ENCODE measurements at places on chromosomes 6 and 20. TPM values are rescaled to one million over a fixed set of nuclear protein-coding genes. Genes with fewer than 3 reads are reported as not detected.

The RAET1L gene
- not detected for total RNA-seq

The SLC35F1 gene
- total RNA-seq: not detected

The KCNK16 gene
- total RNA-seq: not detected

The ADTRP gene
- 7.0 TPM for total RNA-seq

The ENPP1 gene
- total RNA-seq: 0.11 TPM

The C20orf144 gene
- total RNA-seq: 0.61 TPM

The JARID2 gene
- total RNA-seq: 20.2 TPM

The GABRR2 gene
- 1.2 TPM for total RNA-seq

DNA sequence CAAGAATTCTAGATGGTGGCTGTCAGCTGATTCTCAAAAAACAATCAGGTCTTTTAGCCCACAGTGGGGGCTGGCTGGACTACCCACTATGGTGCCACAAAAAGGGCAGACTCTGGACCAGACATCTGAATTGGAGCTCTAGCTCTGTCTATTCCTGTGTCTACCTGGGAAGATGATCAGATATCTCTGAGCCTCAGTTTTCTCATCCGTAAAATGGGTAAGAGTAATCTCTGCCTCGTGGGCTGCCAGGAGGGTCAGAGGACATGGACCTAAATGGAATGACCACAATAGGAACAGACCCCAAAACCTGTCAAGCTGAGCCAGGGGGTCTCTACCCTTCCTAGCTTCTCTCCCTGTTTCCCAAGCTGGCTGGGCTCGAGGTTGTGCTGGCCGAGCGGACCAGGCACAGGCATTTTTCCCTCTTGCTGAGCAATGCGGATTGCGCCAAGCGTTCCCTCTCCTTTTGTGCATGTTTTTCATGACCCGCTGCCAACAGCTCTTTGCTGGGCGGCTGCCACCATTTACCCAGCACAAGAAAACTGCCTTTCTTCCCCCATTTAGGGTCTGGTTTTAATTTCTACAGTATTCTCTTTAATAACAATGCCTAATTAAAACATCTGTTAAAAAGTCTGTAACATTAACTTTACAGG, 74.7 kb upstream of the MAFB start:
- H3K4me3 ChIP-seq: no peak overlapping the region
- no peak overlapping the region for H3K27ac ChIP-seq
- no peaks in the 10 kb centered on the region for H3K36me3 ChIP-seq
- peaks cover 3% of the 10 kb centered on the region for H3K4me1 ChIP-seq
- DNase-seq: no peak
- no peaks in the 10 kb centered on the region for H3K27me3 ChIP-seq

- no peak overlapping the region for H3K27ac ChIP-seq
- H3K4me1 ChIP-seq: no peaks in the 10 kb centered on the region
- H3K27me3 ChIP-seq: no peaks in the 10 kb centered on the region
- no peaks in the 10 kb centered on the region for H3K36me3 ChIP-seq
- H3K4me3 ChIP-seq: no peak overlapping the region
- no peak for DNase-seq
Measured at GRCh38 chr20:32628960-32629530, 43.9 kb upstream of the NOL4L start.

- H3K4me1 ChIP-seq: peaks cover 76% of the 10 kb centered on the region
- peaks cover 8% of the 10 kb centered on the region for H3K36me3 ChIP-seq
- H3K27ac ChIP-seq: peak overlapping the region; percentile 55
- peak overlapping the region; percentile 39 for H3K4me3 ChIP-seq
- H3K27me3 ChIP-seq: no peaks in the 10 kb centered on the region
Measured at GRCh38 chr20:48750941-48751635, 76.7 kb downstream of the PREX1 start.

- peak overlapping the region; percentile 54 for H3K27ac ChIP-seq
- no peak overlapping the region for H3K4me3 ChIP-seq
- H3K27me3 ChIP-seq: no peaks in the 10 kb centered on the region
- DNase-seq: peak; percentile 74
- H3K36me3 ChIP-seq: no peaks in the 10 kb centered on the region
Measured at GRCh38 chr6:111843347-111844147, 29.7 kb downstream of the FYN start.

GRCh38 chr6:134029495-134030455, 22.6 kb downstream of the SLC2A12 start:
- no peak overlapping the region for H3K4me3 ChIP-seq
- H3K27me3 ChIP-seq: no peaks in the 10 kb centered on the region
- H3K27ac ChIP-seq: no peak overlapping the region
- no peaks in the 10 kb centered on the region for H3K36me3 ChIP-seq
- peaks cover 5% of the 10 kb centered on the region for H3K4me1 ChIP-seq

DNA sequence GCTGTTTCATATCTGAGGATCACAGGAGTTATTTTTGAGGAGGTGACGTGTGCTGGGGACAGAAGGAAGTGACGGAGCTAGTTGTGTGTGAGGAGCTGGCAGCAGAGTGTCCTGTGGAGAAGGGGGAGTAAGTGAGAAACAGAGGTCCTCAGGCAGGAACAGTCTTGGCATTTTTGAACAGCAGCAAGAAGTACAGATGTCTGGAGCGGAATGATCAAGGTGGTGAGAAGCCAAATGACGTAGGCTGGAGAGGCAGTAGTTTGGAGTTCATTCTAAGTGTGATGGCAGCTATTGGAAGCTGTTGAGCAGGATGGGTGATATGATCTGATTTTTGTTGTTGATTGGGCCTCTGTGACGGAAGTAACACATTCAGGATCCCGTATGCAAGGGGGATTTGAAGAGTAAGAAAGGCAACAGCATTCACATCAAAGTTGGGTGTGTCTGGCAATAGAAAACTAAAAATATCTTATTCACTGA, 52.3 kb downstream of the SOBP start:
- H3K27me3 ChIP-seq: no peaks in the 10 kb centered on the region
- DNase-seq: no peak
- H3K4me1 ChIP-seq: no peaks in the 10 kb centered on the region
- H3K36me3 ChIP-seq: no peaks in the 10 kb centered on the region
- no peak overlapping the region for H3K4me3 ChIP-seq
- no peak overlapping the region for H3K27ac ChIP-seq

DNA sequence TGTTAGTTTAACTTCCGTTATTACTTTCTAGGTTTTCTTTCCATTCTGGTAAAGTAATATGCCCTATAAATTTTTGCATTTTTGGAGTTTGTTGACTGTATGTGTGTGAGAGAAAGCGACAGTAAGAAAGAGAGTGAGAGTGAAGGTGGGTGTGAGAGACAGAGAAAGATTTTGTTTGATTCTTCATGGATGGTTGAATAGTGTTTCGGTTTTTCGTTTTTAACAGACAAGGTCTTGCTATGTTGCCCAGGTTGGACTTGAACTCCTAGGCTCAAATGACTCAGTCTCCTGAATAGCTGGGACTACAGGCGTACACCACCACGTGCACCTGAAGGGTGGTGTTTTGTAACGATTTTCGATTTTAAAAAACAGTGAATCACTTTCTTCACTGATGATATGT, 329.1 kb upstream of the RUNX2 start:
- no peaks in the 10 kb centered on the region for H3K27me3 ChIP-seq
- no peak overlapping the region for H3K27ac ChIP-seq
- peaks cover 23% of the 10 kb centered on the region for H3K4me1 ChIP-seq
- no peak overlapping the region for H3K4me3 ChIP-seq
- DNase-seq: no peak

GRCh38 chr20:1402149-1402548, 9.3 kb upstream of the FKBP1A start:
- no peak overlapping the region for H3K4me3 ChIP-seq
- no peaks in the 10 kb centered on the region for H3K36me3 ChIP-seq
- no peak overlapping the region for H3K27ac ChIP-seq
- peaks cover 8% of the 10 kb centered on the region for H3K4me1 ChIP-seq
- no peak for DNase-seq

GRCh38 chr6:8219352-8219943, 117.1 kb upstream of the EEF1E1 start:
- H3K27me3 ChIP-seq: no peaks in the 10 kb centered on the region
- H3K4me1 ChIP-seq: no peaks in the 10 kb centered on the region
- H3K4me3 ChIP-seq: no peak overlapping the region
- H3K36me3 ChIP-seq: no peaks in the 10 kb centered on the region

- H3K27ac ChIP-seq: no peak overlapping the region
- no peaks in the 10 kb centered on the region for H3K27me3 ChIP-seq
- peaks cover 25% of the 10 kb centered on the region for H3K4me1 ChIP-seq
Measured at GRCh38 chr6:137763886-137764285, 103.2 kb upstream of the TNFAIP3 start.

GRCh38 chr6:34508425-34508824, 42.5 kb downstream of the PACSIN1 start:
- no peaks in the 10 kb centered on the region for H3K36me3 ChIP-seq
- no peak overlapping the region for H3K27ac ChIP-seq
- H3K27me3 ChIP-seq: no peaks in the 10 kb centered on the region
- H3K4me3 ChIP-seq: no peak overlapping the region
- no peaks in the 10 kb centered on the region for H3K4me1 ChIP-seq

DNA sequence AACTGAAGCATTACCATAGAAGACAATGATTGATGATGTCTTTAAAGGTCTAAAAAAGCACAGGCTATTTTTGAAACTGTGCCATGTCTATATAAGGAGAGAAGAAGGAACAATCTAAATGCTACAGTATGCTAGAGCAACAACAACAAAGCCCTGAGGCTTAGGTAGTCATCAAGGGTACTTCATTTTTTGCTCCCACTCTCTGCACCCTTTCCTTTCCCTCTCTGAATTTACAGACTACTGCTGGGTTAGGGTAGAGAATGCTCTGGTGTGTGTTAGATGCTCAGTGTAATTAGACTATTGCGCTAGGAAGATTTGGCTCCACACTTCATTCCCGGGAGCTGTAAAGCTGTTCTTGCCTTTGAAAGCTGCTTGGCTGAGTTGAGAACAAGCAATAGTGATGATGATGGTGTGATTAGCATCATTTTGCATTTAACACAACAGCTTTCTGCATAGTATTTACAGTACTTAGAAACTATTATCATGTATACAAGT, 1262.5 kb upstream of the CITED2 start:
- H3K27me3 ChIP-seq: no peaks in the 10 kb centered on the region
- no peaks in the 10 kb centered on the region for H3K4me1 ChIP-seq
- H3K36me3 ChIP-seq: no peaks in the 10 kb centered on the region
- H3K27ac ChIP-seq: no peak overlapping the region
- no peak overlapping the region for H3K4me3 ChIP-seq
- no peak for DNase-seq

- no peak overlapping the region for H3K27ac ChIP-seq
- no peaks in the 10 kb centered on the region for H3K4me1 ChIP-seq
- DNase-seq: no peak
- no peaks in the 10 kb centered on the region for H3K36me3 ChIP-seq
Measured at GRCh38 chr6:160837146-160837545, 135.1 kb downstream of the PLG start.

DNA sequence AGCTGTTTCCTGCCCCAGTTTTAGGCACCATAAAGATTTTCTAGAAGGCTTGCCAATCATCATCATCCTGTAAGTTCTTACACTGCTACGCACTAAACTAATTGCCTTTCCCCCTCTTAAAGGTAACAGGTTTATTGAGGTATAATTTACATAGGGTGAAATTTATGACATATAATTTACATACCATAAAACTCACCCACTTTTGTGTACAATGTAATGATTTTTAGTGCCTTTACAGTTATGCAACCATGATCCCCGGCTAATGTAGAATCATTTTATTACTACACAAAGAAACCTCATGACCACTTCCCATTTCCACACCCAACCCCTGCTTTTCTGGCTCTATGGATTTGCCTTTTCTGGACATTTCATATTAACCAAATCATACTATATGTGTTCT, 21.1 kb downstream of the GCNT2 start:
- H3K36me3 ChIP-seq: no peaks in the 10 kb centered on the region
- H3K27me3 ChIP-seq: no peaks in the 10 kb centered on the region
- DNase-seq: no peak
- no peaks in the 10 kb centered on the region for H3K4me1 ChIP-seq

- no peak overlapping the region for H3K4me3 ChIP-seq
- H3K36me3 ChIP-seq: no peaks in the 10 kb centered on the region
- H3K27me3 ChIP-seq: no peaks in the 10 kb centered on the region
Measured at GRCh38 chr6:154352898-154353585, 3.6 kb downstream of the IPCEF1 start.

GRCh38 chr6:147201885-147202515, 2.2 kb upstream of the STXBP5 start:
- H3K27me3 ChIP-seq: no peaks in the 10 kb centered on the region
- DNase-seq: peak; percentile 45
- H3K27ac ChIP-seq: peak overlapping the region; percentile 95
- H3K4me1 ChIP-seq: peaks cover 22% of the 10 kb centered on the region
- no peaks in the 10 kb centered on the region for H3K36me3 ChIP-seq

- DNase-seq: no peak
- H3K4me3 ChIP-seq: no peak overlapping the region
- H3K27ac ChIP-seq: no peak overlapping the region
- H3K4me1 ChIP-seq: no peaks in the 10 kb centered on the region
- H3K36me3 ChIP-seq: no peaks in the 10 kb centered on the region
Measured at GRCh38 chr20:37833221-37833896, 69.6 kb upstream of the VSTM2L start.

DNA sequence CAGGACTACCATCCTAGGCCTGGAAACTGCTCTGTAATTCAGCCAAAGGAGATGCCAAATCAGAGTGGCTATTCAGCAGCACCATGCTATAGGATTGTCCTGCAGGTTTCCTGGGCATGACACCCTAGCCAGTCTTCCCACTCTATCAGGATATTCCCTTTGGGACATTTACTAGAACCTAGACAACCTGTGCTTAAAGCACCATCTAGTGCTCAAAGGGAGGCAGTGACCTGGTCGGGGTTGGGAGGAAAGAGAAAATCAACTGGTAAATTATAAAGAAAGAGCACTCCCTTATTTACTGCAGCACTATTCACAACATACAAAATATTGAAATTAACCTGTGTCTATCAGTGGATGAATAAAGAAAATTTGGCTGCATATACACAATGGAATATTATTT, 67.2 kb upstream of the SMLR1 start:
- H3K27ac ChIP-seq: no peak overlapping the region
- H3K4me1 ChIP-seq: peaks cover 10% of the 10 kb centered on the region
- H3K36me3 ChIP-seq: no peaks in the 10 kb centered on the region
- no peak for DNase-seq

DNA sequence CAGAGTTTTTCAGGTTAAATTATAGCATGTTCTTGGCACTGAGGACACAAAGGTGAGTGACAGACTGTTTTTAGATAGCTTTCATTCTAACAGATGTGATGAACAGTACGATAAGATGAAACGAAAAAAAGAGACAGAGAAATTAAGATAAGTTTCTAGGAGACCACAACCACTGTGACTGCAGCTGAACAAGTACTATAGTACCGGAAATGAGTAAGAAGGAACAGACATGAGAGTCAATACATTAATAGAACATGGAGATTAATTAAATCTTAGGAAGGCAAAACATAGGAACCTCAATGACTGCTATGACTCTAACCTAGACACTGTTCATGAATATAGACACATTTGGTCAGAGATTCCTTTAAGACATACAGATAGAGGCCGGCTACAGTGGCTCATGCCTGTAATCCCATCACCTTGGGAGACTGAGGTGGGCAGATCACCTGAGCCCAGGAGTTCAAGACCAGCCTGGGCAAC, 40.2 kb downstream of the HBS1L start:
- H3K4me1 ChIP-seq: peaks cover 42% of the 10 kb centered on the region
- H3K36me3 ChIP-seq: no peaks in the 10 kb centered on the region
- peak overlapping the region; percentile 22 for H3K27ac ChIP-seq
- peak; percentile 44 for DNase-seq

- no peaks in the 10 kb centered on the region for H3K36me3 ChIP-seq
- H3K27me3 ChIP-seq: peaks cover 6% of the 10 kb centered on the region
- no peak overlapping the region for H3K4me3 ChIP-seq
Measured at GRCh38 chr20:62969939-62970306, 17.4 kb downstream of the SLC17A9 start.

Measured in CD4-positive, alpha-beta memory T cell (primary cell).